ENCODE measurements at places on chromosomes 3 and 15. TPM values are rescaled to one million over a fixed set of nuclear protein-coding genes. Genes with fewer than 3 reads are reported as not detected.

CAPN3 gene
- 0.57 TPM for total RNA-seq

SNX4 gene
- 49.6 TPM for total RNA-seq

PEAK1 gene
- 123 TPM for total RNA-seq

ATP13A5 gene
- not detected for total RNA-seq

ASB14 gene
- total RNA-seq: not detected

LMCD1 gene
- 6.3 TPM for total RNA-seq

TRANK1 gene
- 15.0 TPM for total RNA-seq

GCNT3 gene
- not detected for total RNA-seq

HIGD2B gene
- not detected for total RNA-seq

MRAS gene
- total RNA-seq: 17.6 TPM

CCR9 gene
- total RNA-seq: not detected

CIDEC gene
- not detected for total RNA-seq

P2RY1 gene
- 4.3 TPM for total RNA-seq

SNTN gene
- not detected for total RNA-seq

TM4SF4 gene
- not detected for total RNA-seq

SOX14 gene
- not detected for total RNA-seq

SEMA6D gene
- total RNA-seq: 10.0 TPM

CSPG5 gene
- 0.79 TPM for total RNA-seq

SUSD5 gene
- 0.93 TPM for total RNA-seq

NRG4 gene
- not detected for total RNA-seq

TICRR gene
- total RNA-seq: 10.9 TPM

SPINK8 gene
- total RNA-seq: not detected

ARPP21 gene
- not detected for total RNA-seq

EMC7 gene
- 49.2 TPM for total RNA-seq

FOXB1 gene
- not detected for total RNA-seq

SLC12A1 gene
- not detected for total RNA-seq
